ENCODE measurements at places on chromosomes 2 and 18. TPM values are rescaled to one million over a fixed set of nuclear protein-coding genes. Genes with fewer than 3 reads are reported as not detected.

Gene ZNF892
- 0.49 TPM for polyA plus RNA-seq

- H3K4me3 ChIP-seq: peak overlapping the region; percentile 69
- H3K36me3 ChIP-seq: peaks cover 3% of the 10 kb centered on the region
- no peak overlapping the region for H3K27ac ChIP-seq
These were observed 1.9 kb downstream of the PIEZO2 start for GRCh38 chr18:11147371-11147951.

DNA sequence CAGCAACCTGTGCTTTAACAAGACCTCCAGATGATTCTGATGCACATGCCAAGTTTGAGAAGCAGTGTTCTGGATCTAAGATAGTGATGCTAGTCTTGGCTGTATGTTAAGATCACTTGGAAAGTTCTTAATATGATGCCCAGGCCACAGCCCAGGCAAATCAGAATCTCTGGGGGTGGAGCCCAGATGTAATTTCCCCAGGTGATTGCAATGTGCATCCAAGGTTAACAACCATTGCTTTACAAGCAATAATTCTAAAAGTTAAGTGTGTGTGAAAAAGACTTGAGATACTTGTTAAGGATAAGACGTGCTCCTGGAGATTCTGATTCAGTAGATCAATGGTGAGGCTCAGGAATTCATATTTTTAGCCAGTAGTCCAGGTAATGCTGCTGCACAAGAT, 44.3 kb upstream of the MYO1B start:
- no peak overlapping the region for H3K4me3 ChIP-seq
- no peaks in the 10 kb centered on the region for H3K27me3 ChIP-seq
- H3K36me3 ChIP-seq: no peaks in the 10 kb centered on the region
- H3K4me1 ChIP-seq: peaks cover 9% of the 10 kb centered on the region

DNA sequence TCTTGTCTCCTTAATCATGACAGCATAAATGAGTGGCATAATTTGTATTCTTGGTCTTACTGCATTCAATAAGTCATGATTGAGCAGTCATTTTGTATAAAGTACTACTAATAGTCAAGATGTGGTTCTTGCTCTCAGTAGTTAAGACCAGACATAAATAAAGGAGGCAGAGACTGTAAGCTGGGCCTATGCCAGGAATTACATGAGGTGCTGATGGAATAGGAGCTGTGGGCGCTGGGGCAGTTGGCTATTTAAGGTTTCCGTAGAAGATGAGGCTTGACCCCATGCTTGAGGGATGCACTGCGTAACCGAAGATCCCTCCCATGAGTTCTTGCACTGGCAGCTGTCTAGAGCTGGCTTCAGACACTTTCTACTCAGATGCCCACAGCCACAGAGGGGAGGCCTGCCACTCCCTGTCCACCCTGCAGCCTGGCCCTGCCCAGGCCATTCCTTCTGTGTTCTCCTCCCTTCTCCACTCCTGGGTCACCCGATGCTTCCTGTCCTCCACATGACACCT, 150.9 kb upstream of the REV1 start:
- peak; percentile 29 for DNase-seq
- peaks cover 10% of the 10 kb centered on the region for H3K4me1 ChIP-seq
- no peaks in the 10 kb centered on the region for H3K36me3 ChIP-seq
- H3K4me3 ChIP-seq: no peak overlapping the region

DNA sequence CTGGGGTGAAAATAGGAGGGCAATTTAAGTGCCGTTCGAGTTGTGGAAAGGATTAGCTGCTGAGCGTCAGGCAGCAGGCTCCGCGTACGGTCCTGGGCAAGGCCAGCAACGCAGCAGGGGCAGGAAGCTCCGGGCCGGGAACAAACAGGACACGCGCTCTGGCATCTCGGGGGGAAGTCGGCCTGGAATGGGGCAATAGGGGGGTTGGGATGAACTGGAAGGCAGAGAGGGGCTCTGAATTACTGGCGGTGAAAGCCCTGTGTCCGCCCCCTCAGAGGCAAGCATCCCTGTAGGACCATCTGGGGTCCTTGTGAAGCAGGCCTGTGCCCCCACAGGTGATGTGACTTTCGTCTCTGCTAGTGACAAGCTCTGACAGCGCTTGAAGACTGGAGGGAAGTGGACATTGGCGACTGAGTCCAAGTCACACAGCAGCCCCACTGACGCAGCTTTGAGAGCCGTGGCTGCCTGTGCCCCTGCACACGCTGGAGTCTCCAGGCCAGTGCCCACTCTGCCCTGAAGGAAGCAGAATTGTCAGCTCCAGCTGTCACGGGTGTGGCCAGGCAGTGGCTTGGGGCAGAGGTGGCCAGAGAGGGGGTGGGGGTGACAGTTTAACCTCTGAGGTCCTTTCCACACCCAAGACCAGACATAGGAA, 22.3 kb downstream of the GPR35 start:
- H3K4me1 ChIP-seq: no peaks in the 10 kb centered on the region
- H3K36me3 ChIP-seq: no peaks in the 10 kb centered on the region
- no peak overlapping the region for H3K27ac ChIP-seq

Gene NTSR2
- polyA plus RNA-seq: not detected

- no peak overlapping the region for H3K4me3 ChIP-seq
- no peaks in the 10 kb centered on the region for H3K27me3 ChIP-seq
- no peaks in the 10 kb centered on the region for H3K4me1 ChIP-seq
- no peak overlapping the region for H3K27ac ChIP-seq
These were observed 33.3 kb downstream of the NDUFS1 start for GRCh38 chr2:206125901-206126300.

Gene ARHGAP15
- not detected for polyA plus RNA-seq

Gene IKZF2
- 2.1 TPM for polyA plus RNA-seq

GRCh38 chr2:98308532-98308931, 37.7 kb upstream of the CNGA3 start:
- no peaks in the 10 kb centered on the region for H3K4me1 ChIP-seq
- H3K27me3 ChIP-seq: peaks cover 10% of the 10 kb centered on the region
- H3K4me3 ChIP-seq: no peak overlapping the region
- DNase-seq: no peak

GRCh38 chr2:11962707-11963328, 216.4 kb downstream of the LPIN1 start:
- DNase-seq: no peak
- no peak overlapping the region for H3K27ac ChIP-seq
- H3K4me3 ChIP-seq: no peak overlapping the region
- peaks cover 2% of the 10 kb centered on the region for H3K27me3 ChIP-seq

Gene TTC27
- 12.7 TPM for polyA plus RNA-seq

Gene TSN
- polyA plus RNA-seq: 28.4 TPM

GRCh38 chr18:27017901-27018500, 152.5 kb upstream of the AQP4 start:
- no peak overlapping the region for H3K4me3 ChIP-seq
- no peak for DNase-seq
- no peaks in the 10 kb centered on the region for H3K36me3 ChIP-seq

- DNase-seq: peak; percentile 97
- H3K4me3 ChIP-seq: no peak overlapping the region
- no peaks in the 10 kb centered on the region for H3K36me3 ChIP-seq
These were observed 33.2 kb upstream of the CWC22 start for GRCh38 chr2:180040146-180040925.

Gene SPC25
- polyA plus RNA-seq: 7.1 TPM

Gene GCG
- not detected for polyA plus RNA-seq

DNA sequence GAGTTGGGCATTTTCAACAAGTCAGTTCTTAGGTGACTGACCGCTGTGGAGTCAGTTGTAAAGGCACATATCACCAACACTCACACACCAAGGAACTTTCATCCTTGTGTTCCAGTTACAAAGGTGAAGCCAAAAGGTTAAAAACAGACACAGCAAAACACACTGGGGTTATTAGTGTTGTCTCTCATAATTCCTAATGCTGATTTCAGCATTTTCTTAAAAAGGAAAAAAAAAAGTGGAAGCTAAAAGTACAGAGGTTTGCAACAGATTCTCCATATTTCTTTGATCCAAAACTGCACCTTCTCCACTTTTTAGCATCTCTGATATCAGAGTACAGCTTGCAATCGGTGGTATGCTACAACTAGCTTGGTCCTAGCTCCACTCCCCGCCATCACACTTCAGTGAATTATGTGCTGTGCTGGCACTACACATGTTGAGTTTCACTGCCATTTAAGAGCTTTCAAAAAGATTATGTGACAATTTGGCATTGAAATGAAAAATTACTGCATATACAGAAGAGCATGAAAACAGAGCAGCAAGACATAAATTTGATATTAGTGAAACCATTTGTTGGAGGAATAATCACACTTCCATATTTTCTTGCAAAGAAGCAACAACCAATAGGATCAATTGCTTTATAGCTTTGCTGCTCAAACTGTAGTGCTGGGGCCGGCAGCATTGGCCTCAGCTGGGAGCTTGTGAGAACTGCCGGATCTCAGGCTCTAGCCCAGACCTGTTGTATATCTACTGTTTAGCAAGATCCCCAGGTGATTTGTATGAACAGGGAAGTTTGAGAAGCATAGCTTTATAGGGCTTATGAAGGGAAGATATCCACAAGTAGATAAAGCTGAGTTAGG, 62.3 kb upstream of the DAPL1 start:
- peaks cover 42% of the 10 kb centered on the region for H3K27me3 ChIP-seq
- no peaks in the 10 kb centered on the region for H3K36me3 ChIP-seq
- no peaks in the 10 kb centered on the region for H3K4me1 ChIP-seq
- no peak for DNase-seq
- no peak overlapping the region for H3K27ac ChIP-seq

Gene RNF152
- 7.5 TPM for polyA plus RNA-seq

DNA sequence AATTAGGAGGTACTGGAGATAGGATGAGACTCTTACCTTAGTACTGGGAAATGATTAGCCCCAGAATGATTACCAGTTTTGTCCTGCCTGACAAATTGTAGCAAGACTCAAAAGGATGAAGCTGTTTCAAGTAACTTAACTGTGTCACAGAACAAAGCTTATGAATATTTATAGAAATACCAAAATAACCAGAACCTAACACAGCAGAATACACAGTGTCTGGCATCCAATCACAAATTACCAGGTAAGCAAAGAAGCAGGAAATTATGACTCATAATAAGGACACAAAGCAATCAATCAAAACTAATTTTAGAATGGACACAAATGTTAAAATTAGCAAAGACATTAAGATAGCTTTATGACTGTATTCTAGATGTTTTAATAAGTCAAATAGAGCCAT, 91.9 kb downstream of the CTNNA2 start:
- no peak for DNase-seq
- H3K4me1 ChIP-seq: no peaks in the 10 kb centered on the region
- H3K4me3 ChIP-seq: no peak overlapping the region
- H3K27me3 ChIP-seq: no peaks in the 10 kb centered on the region
- H3K36me3 ChIP-seq: no peaks in the 10 kb centered on the region
- H3K27ac ChIP-seq: no peak overlapping the region

GRCh38 chr2:64586883-64587481, 62.9 kb downstream of the AFTPH start:
- H3K36me3 ChIP-seq: peaks cover 4% of the 10 kb centered on the region
- H3K27ac ChIP-seq: no peak overlapping the region
- H3K27me3 ChIP-seq: no peaks in the 10 kb centered on the region
- H3K4me3 ChIP-seq: no peak overlapping the region
- H3K4me1 ChIP-seq: no peaks in the 10 kb centered on the region

DNA sequence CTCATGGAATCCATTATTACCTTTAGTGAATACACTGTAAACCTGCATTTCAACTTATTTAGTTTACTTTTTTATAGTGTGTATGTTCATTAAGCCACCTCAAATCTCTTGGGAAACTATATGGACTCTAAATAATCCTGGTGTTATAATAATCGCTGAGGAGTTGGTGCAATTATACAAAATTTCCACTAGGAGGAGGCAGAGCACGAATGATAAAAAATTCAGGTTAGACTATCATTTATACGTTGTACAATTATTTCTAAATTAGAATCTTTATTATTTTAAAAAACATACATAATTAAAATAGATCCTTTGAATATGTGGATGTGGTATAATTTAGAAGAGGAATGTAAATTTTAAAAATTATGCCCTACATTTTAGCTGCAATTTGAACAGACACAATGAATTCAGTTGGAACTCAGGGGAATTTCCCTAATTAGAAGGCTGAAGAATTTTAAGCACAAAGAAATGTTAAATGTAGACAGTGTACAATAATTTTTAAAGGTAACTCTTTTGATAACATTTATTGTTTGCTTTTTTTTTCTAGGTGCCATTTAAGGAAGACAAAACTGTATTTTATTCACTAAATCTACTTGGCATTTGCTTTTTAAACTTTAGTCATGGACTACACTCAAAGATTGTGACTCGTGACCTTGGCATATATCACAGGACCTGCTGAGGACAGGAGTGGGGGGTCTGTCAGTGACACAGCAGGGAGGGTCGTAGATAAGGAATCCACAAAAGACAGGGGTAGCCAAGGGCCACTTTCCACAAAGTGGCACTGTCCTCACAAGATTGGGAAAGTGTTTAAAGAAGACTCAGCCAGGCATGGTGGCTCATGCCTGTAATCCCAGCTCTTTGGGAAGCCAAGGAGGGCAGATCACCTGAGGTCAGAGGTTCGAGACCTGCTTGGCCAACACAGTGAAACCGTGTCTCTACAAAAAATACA, 45.5 kb downstream of the RAB12 start:
- DNase-seq: peak; percentile 34
- peaks cover 2% of the 10 kb centered on the region for H3K4me1 ChIP-seq
- H3K27ac ChIP-seq: no peak overlapping the region
- no peaks in the 10 kb centered on the region for H3K27me3 ChIP-seq

Gene COLEC12
- polyA plus RNA-seq: 0.83 TPM

DNA sequence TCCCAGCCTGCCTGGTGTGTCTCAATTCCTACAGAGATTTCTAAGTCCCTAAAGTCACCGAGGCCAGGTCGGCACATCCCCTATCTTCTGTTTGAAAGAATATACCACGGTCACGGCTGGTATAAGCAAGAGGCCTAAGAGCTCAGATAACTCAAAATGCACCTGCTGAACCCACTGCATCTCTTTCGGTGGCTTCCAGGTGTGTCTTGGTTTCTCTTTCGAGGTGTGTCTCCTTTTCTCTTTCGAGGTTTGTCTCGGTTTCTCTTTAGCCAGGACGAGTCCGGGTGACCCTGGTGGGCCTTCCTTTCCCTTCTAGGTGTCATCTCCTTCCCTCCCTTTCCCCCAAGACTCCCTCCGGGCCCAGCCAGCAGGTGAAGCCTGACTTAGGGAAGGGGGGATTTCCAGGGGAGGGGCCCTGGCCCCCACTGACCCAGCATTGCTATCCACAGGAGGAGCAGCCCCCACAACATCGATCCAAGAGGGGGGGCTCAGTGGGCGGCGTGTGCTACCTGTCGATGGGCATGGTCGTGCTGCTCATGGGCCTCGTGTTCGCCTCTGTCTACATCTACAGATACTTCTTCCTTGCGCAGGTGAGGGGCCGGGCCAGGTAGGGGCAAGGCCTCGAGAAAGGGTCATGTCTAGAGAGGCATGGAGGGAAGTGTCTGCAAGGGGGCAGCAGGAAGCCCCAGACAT, 8.4 kb downstream of the ITM2C start:
- peaks cover 5% of the 10 kb centered on the region for H3K4me1 ChIP-seq
- H3K27ac ChIP-seq: no peak overlapping the region
- peaks cover 26% of the 10 kb centered on the region for H3K36me3 ChIP-seq
- no peak for DNase-seq
- no peak overlapping the region for H3K4me3 ChIP-seq

- no peaks in the 10 kb centered on the region for H3K27me3 ChIP-seq
- DNase-seq: peak; percentile 49
- H3K4me1 ChIP-seq: peaks cover 29% of the 10 kb centered on the region
- H3K27ac ChIP-seq: peak overlapping the region; percentile 84
- peak overlapping the region; percentile 57 for H3K4me3 ChIP-seq
These were observed 144.9 kb downstream of the TGIF1 start for GRCh38 chr18:3594760-3595368.

Gene DRC1
- polyA plus RNA-seq: not detected

Measured in IMR-90 (cell line).